ENCODE measurements at places on chromosomes 6 and 20.

- no peak for DNase-seq
These were observed 310.4 kb downstream of the HAO1 start for GRCh38 chr20:7629880-7630279.

DNA sequence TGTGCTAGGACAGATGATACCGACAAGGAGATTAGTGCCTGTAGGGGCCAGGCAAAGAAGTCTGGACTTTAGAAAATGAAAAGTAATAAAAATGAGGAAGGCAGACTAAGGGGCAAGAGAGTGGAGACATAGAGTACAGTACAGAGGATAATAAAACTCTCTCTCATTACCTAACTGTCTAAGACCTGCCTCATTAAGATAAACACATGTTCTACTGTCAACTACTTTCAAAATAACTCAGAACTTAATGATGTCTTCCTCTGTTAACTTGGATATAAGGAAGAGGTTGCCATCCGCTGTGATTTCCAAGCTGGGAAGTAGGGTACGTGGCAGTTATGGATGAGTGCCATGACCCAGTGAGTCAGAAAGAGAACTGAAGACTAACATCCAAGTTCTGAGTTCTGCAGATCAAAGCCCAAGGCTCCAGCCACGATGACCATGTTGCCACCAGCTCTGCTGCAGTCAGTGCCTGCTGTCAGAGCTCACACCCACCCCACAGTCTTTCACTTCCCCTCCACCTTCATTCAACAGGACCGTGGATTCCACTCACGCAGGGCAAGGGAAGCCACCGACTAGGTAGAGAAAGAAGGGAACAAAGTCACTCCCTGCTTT is 81.8 kb downstream of the KIF16B start:
- no peak for DNase-seq

DNA sequence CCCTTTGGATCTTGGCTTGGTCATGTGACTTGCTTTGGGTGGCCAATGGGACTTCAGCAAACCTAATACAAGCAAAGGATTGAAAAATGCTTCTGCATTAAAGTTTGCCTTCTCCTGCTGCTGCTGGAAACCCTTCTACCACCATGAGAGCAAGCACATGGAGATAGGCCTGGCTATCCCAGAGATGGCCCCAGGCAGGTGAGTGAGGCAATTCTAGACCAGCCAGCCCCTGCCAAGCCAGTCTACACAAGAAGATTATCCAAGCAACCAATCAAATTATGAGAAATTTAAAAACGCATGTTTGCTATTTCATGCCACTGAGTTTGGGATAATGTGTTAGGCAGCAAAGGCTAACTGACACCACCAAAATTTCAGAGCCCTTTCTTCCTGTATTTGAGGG is 274.3 kb downstream of the TFAP2C start:
- DNase-seq, result no peak

- peak; percentile 85 for DNase-seq
These were observed 80.4 kb upstream of the ZNF184 start for GRCh38 chr6:27553123-27553904.

- no peak for DNase-seq
These were observed 300.2 kb downstream of the CLIC5 start for GRCh38 chr6:45715508-45715803.

DNA sequence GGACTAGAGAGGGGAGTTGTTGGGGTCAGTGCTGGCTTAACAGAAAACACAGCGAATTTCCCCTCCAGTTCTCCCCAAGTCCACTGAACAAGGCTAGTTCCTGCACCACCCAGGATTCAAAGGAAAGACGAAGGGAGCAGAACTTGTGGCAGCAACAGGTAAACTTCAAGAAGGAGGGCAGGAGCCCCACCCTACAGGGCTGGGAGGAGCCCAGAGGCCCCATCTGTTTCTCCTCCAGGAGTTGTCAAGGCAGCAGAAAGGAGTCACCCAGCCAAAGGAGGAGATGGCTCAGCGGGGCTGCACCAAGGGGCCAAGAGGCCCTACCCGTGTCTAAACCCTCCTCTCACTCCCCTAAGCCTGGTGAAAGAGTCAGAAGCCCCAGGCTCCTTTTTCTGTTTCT is 1.7 kb downstream of the SAPCD1 start:
- no peak for DNase-seq

DNA sequence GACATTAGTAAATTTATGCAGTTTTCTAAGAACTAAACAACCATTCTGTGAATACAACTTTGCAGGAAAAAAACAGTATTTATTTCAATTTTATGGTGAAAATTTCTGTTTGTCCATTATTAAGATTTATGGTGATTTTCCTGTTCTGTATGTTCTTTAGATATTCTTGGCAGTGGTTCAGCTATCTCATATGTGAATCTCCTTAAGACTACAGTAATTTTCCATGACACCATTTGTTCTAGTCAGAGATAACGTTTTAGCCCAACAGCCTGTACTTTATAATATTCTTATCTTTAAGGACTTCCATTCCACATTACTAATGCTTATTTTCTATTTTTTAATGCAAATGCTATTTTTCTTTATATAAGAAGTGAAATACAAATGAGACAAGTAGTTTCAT is 504.0 kb downstream of the RFPL4B start:
- no peak for DNase-seq

DNA sequence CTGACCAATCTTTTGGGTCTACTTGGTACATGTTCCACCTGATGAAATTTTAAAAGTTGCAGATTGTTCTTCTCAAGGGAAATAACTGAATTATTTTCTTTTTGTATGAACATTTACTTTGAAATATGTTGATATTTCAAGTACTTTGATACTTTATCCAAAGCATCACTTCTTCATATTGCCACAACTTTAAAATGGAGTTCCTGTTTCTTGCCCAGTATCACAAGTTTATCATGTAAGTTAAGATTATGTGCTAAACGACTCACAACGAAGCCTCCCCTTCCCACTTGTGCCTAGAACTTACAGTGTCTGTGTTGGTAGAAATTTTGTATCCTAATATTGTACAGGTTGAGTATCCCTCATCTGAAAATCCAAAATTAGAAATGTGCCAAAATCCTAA is 108.4 kb downstream of the ARID1B start:
- no peak for DNase-seq

- no peak for DNase-seq
These were observed 14.0 kb downstream of the ZC2HC1B start for GRCh38 chr6:143878272-143878760.

GRCh38 chr6:165961233-165961632 is 206.4 kb downstream of the TBXT start:
- no peak for DNase-seq

GRCh38 chr20:59204165-59204894 is 40.7 kb downstream of the ZNF831 start:
- DNase-seq, result peak; percentile 38

DNA sequence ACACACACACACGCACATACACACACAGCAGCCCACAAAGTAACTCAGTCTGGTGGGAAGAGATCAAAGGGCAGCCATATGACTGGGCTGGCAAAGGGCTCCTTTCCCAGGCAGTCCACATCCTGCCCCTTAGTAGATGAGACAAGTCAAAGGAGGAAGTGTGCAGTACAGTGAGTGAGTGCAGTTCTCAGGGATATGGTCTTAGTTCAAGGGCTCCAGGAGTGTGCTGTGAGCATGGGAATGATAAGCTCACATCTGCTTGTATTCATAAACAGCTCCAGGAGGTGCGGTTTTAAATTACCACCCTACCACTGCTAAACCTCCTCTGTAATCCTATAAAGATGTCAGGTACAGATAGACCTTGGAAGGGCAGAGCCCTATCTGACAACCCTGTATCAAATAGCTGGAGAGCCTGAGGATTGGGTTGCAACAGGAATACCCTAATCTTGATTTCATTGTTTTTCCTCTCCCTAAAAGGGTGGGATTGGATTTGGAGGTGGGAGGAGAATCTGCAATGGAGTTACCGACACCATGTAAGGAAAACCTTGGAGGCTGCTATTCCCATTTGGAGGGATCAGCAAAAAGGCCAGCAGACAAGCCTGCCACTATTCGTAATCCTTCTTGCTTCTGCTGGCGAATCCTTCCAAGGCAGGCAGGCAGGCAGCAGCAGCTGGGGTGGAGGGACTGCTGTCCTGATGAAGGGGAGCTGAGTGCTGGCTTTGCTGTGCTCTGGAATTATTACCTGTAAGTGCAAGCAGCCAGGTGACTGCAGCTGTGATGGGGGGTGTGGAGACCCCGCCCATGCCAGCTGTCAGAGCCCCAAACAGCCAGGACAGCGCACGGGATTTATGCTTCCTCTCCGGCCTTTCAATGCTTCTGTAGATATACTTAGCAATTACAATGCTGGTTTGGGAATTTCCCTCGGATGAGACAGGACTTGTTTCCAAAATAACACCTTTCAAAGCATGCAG is 342.7 kb downstream of the PRL start:
- DNase-seq, result no peak

- DNase-seq, result no peak
These were observed 69.9 kb downstream of the SGK1 start for GRCh38 chr6:134247844-134248580.

- no peak for DNase-seq
These were observed 6.2 kb downstream of the LRRC1 start for GRCh38 chr6:53801022-53801421.

DNA sequence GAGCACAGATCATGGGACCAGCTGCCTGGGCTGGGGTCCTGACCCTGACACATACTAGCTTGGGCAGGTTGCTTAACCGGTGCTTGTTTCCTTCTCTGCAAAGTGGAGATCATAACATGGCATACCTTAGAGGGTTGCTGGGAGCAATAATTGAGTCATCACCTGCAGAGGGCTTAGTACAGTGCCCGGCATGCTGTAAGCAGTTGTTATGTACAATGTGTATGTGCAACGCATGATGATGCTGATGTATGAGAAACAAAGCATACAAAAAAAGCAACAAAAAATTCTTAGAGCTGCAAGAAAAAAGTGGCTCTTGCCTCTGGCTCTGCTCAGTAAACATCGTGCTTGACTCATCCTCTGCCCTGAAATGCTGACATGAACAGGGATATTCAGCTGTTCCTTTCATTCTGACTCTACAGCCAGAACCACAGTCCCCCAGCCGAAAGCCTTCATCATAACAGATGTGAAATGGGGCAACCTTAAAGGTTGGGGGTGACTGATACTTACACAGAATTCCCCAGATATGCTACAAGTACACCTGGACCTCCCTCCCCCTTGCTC is 91.7 kb downstream of the CLIC5 start:
- DNase-seq, result peak; percentile 69

DNA sequence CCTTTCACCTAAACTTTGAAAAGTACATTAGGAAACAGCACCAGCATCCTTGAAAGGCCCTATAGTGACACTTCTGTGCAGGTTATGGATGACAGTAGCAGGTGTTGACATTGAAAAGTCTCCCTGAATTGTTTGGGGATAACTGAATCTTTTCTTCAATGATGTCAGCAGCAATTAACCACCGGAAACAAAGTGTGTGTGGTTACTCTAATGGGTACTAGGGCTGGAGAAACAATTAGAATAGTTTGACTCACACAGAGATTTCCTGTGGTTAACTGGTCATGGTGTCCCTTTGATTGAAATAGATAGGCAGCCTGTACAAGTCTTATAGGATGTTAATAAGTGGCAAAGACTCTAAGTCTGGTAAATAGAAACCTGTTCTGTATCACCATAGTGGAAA is 189.1 kb downstream of the TBX18 start:
- no peak for DNase-seq
